ENCODE measurements at places on chromosomes 13 and 19. TPM values are rescaled to one million over a fixed set of nuclear protein-coding genes. Genes with fewer than 3 reads are reported as not detected.

The C1QTNF9 gene
- total RNA-seq: 0.09 TPM

The PRDX2 gene
- 210 TPM for total RNA-seq

The MAMSTR gene
- 0.60 TPM for total RNA-seq

The GFY gene
- total RNA-seq: not detected

The WTIP gene
- 65.2 TPM for total RNA-seq

The KCNRG gene
- 5.2 TPM for total RNA-seq

The BICRA gene
- total RNA-seq: 2.4 TPM

The SERPINE3 gene
- total RNA-seq: not detected

The CATSPERD gene
- not detected for total RNA-seq

The MAP3K10 gene
- total RNA-seq: 4.1 TPM

The CBARP gene
- total RNA-seq: 0.86 TPM

The TPT1 gene
- total RNA-seq: 4,343 TPM

The MLNR gene
- not detected for total RNA-seq

The HSPB6 gene
- total RNA-seq: 248 TPM

The DNAAF3 gene
- total RNA-seq: 0.26 TPM

The KHSRP gene
- total RNA-seq: 71.3 TPM

The SACS gene
- total RNA-seq: 70.0 TPM

The ZNF85 gene
- 4.3 TPM for total RNA-seq

The OR10H3 gene
- not detected for total RNA-seq

The CCL25 gene
- 0.16 TPM for total RNA-seq

The RGL3 gene
- total RNA-seq: 4.4 TPM
